ENCODE measurements at places on chromosomes 1 and 21.
A peak's percentile ranks its signal among the peaks of the same experiment; 100 is the strongest.

- DNase-seq, result no peak
Measured at GRCh38 chr21:41858466-41859296, 20.5 kb downstream of the PRDM15 start.

- DNase-seq, result no peak
Measured at GRCh38 chr1:38806090-38806489, 53.5 kb downstream of the RRAGC start.

- no peak for DNase-seq
Measured at GRCh38 chr1:59697150-59697800, 117.5 kb upstream of the HOOK1 start.

DNA sequence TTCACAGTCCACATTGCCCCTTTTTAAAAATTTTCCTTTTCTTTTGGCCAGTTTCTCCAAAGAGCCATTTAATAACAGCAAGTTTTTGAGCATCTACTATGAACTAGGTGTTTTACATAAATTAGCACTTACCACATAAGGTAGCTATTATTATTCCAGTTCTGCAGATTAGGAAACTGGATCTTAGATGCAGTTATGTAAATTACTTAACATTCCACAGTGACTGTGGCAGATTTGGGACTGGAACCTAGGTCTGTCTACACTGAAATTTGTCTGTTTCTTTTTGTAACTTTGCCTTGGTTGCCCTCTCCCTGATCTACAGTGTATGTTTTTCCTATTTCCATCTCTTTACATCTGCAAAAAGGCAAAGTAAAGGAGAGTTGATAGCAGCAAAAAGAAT is 164.8 kb upstream of the ATP1B1 start:
- DNase-seq, result no peak

DNA sequence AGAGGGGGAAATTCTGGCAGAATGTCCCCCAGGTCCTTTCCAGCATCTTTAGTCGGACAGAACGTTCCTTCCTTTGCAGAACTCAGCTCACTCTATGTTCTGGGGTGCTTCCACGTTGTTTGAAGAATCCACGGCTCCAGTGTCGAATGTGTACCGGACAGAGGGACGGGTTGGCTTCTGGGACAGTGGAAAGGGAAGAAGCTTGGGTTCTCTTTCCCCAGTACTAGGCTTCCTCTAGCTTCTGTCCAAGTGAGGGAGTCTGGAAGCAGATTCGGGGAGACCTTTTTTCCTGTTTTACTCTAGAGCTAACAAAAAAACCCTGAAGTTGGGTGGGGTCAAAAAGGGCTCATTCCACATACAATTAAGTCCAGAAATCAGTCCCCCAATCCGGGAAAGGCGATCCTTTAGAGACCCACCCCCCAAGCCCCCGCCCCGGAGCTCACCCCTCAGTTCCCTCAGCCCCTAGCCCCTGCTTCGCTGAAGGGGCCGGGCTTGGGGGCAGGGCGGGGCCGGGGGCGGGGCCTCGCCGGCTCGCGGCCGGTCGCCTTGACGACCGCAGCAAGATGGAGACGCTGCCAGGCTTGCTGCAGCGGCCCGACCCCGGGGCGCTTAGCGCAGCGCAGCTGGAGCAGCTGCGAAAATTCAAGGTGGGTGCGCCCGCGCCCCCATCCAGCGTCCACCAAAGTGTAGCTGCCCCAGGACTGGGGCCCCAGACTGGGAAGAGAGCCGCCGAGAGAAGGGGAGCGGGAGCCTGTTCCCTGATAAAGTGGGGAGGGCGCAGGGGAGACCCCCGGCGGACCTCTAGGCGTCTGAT is at the start of gene RIIAD1:
RIIAD1 (plus strand) TSS at position 549 of the 814 bp plus-strand sequence; CDS start at position 564, 15 bp downstream.
- peak; percentile 57 for DNase-seq

GRCh38 chr21:45015469-45015860 is 58.9 kb upstream of the ADARB1 start:
- no peak for DNase-seq

GRCh38 chr1:7501723-7502603 is 269.1 kb upstream of the VAMP3 start:
- no peak for DNase-seq

- DNase-seq, result no peak
Measured at GRCh38 chr1:9086045-9086444, 16.6 kb upstream of the SLC2A5 start.

GRCh38 chr1:229410692-229411433 is 23.0 kb downstream of the ACTA1 start:
- DNase-seq, result no peak

- no peak for DNase-seq
Measured at GRCh38 chr1:33517596-33518250, 45.3 kb downstream of the ZSCAN20 start.

DNA sequence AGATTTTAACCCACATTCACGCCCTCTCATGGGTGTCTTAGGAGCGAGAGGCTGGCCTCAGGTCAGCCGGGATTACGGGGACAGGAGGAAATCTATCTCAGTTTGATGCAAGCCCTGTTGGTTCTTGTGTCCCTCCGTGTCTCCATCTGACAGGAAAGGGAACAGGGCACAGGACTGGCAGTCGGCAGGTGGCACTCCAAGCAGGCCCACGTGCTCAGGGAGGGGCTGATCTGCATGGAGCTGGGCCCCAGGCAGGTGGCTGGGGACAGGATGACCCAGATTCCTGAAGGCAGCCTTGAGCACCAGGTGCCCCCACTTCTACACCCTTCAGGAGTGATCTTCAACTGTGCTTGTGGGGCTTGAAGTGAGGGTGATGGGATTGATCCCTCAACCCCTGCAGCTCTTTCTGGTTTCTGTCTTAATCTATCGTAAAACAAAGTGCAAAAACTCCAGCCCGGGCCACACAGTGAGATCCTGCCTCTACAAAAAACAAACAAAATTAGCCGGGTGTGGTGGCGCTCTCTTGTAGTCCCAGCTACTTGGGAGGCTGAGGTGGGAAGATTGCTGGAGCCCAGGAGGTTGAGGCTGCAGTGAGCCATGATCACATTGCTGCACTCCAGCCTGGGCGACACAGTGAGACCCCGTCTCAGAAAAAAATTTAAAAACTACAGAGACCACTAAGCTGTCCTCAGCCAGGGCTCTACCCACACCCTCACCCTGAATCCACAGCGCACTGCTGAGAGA is 8.3 kb downstream of the PLEKHG5 start:
- no peak for DNase-seq

DNA sequence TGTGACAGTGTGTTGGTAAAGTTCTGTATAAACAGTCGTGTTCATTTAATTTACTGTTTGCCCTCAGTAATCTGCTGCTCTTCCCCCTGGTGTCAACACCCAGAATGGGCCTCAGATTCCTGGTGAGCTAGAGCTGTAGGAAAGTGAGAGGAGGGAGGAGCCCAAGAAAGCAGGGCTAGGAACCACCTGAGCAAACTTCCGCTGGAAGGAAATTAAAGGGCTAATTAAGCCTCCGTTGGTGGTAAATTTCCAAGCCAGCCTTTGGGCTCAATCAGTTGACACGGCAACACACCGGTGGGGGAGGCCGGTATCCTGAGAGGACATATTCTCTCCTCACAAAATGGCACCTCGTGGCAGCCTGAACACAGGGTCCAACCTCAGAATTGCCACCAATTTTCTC is 32.9 kb downstream of the RAB3B start:
- no peak for DNase-seq

DNA sequence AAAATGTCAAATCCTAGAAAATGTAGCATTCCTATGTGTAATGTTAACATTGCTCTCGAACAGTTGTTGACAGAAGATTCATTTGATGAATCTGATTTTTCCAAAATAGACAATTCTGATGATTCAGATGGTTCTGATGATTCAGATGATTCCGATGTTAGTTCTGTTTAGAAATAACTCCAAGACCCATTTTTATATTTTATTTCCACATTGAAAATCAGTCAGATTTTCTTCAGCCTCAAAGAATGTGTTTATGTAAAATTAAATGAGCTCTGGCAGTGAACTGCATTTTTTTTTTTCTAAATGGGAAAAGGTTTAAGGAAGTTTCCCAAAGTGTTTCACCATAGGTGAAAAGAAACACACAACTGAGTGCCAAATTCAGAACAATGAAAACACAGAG is 136.5 kb downstream of the TSEN15 start:
- no peak for DNase-seq

DNA sequence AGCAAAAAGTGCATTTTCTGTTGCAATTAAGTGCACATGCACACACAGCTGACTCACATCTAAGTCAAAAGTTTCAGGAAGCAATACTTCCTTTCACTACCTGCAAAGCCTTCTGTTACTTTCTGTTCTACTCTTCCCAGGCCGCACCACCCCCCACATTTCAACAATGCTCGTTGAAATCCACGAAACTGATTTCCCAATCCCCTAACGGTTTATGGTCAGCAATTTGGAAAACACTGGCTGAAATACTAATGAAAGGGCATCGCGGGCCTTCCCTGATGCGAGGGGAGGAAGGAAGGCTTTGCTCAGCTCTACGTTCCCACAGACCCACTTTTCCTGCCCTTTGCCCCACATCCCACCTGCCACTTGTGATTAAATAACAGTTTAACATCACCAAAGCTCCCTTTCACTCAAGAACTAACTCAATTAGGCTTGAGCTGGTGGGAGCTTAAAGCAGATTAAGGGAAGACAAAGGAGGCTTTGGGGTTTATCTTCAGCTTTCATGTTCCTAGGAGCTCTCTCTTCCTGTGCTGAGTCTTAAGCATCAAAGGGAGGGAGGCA is 243.2 kb upstream of the RAB4A start:
- DNase-seq, result no peak

DNA sequence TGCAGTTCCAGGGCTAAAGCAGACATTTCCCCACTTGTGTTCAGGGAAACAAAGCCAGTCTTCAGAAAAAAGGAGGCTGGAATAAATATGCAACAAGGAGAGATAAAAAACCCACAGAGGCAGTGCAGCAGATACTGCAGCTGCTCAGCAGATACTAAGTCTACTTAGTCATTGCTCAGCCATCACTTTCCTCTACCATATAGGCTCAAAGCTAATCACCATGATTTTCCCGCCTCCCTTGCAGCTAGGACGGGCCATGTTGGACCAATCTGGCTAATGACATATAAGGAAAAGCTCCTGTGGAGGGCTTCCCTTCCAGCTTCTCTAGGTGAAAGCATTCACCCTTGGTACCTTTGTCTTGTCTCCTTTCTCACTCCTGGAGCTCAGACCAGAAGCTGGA is 10.0 kb upstream of the EFHD2 start:
- no peak for DNase-seq

GRCh38 chr1:231264642-231265041 is 23.6 kb downstream of the GNPAT start:
- no peak for DNase-seq

DNA sequence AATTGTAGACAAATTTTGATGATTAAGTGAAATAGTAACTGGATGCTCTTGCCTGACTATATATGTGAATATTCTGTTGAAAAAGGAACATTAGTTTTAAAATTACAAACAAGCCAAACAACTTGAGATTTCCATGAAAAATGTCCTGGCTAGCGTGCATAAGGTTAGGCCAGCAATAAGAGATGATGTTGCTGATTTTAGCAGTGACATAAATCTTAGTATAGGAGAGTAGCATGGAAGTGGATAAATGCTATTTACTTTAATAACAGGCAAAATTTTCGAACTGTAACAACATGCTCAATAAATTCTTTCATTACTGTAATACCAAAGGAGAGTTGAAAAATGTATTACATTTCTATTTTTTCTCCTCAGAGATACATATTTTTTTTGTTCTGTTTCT is 266.6 kb downstream of the LRRC7 start:
- no peak for DNase-seq
